ENCODE measurements at places on chromosomes 7 and 10. TPM values are rescaled to one million over a fixed set of nuclear protein-coding genes. Genes with fewer than 3 reads are reported as not detected.
A peak's percentile ranks its signal among the peaks of the same experiment; 100 is the strongest.

The ADCK2 gene
- 20.2 TPM for total RNA-seq

DNA sequence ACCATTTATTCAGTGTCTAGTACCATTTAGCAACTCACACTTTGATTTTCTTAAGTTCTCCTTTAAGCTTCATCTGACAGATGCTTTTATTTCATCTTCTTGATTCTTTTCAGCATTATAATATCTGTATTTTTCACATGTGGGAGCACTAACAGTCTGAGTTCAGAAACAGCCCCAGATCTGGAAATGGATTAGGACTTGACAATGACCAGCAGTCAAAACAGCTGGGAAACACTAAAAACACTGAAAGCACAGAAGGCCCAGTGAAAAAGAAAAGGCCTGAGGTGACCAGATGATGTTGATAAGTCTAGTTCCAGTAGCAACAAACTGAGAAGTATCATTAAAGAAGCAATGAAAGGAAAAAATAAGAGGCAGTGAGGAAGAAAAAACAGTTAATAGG is 304.7 kb upstream of the MYO3A start:
- no peak for ATAC-seq

The MYH16 gene
- total RNA-seq = not detected

DNA sequence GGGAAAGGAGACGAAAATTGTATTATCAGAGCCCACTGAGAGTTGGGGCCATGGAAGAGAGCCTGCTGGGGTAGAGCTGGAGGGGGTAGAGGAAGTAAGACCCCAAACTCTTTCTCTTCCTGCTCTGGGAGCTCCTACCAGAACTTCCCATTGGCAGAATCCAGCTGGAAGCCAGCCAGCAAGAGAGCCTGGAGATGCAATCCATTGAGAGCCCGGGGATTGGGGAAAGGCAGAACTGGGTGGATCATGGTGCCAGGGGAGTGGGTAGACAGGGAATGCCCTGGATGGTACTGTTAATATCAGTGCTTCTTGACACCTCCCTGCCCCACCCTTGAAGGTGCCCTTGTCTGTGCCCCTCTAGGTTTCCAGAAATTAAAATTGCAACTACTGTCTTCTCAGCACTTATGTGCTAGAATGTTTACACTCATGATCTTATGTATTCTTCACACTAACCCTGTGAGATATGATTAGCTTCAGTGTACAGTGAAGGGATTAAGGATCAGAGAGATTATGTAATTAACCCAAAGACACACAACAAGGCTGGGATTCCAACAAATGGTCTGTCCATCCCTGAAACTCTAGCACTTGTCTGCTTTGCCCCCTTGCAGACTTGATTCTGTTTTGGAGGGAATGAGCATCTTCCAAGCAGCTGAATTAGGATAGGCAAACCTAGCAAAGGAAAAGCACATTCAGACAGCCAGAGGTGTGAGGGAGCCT is 154.1 kb downstream of the C10orf105 start:
- ATAC-seq = no peak

The EGFR gene
- total RNA-seq = 101 TPM

- no peak for ATAC-seq
Observed at GRCh38 chr10:92901819-92902251, 53.5 kb downstream of the EXOC6 start.

- peak; percentile 22 for ATAC-seq
Observed at GRCh38 chr10:30818010-30818660, 188.6 kb upstream of the LYZL2 start.

DNA sequence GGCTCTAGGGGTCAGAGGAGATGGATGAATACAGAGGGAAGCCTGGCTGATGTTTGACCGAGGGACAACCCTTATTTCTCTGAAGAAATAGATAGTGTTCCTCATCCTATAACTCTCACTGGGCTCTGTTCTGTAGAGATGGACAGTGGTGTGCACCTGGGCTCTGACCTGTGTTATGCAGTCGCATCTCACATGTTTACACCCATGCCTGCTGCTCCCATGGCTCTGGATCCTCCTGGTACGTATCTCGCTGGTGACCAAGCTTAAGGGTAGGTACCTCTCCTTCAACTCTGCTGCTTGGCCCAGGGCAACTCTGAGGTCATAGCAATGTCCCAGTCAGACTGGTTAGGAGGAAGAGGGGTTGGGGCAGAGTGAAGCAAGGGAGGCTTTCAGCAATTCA is 42.8 kb downstream of the ADRA2A start:
- no peak for ATAC-seq

GRCh38 chr10:102449321-102450123 is 1.8 kb downstream of the C10orf95 start:
- ATAC-seq = peak; percentile 76

The VSTM4 gene
- 0.68 TPM for total RNA-seq

The MAT1A gene
- 0.48 TPM for total RNA-seq

- no peak for ATAC-seq
Observed at GRCh38 chr7:47239931-47240421, 341.9 kb downstream of the TNS3 start.

The SPDYE5 gene
- total RNA-seq = not detected

- no peak for ATAC-seq
Observed at GRCh38 chr10:44477046-44477425, 92.1 kb upstream of the CXCL12 start.

GRCh38 chr10:97612386-97612785 is 20.9 kb downstream of the MORN4 start:
- ATAC-seq = peak; percentile 85

GRCh38 chr10:130018265-130018664 is 54.2 kb upstream of the EBF3 start:
- ATAC-seq = no peak

DNA sequence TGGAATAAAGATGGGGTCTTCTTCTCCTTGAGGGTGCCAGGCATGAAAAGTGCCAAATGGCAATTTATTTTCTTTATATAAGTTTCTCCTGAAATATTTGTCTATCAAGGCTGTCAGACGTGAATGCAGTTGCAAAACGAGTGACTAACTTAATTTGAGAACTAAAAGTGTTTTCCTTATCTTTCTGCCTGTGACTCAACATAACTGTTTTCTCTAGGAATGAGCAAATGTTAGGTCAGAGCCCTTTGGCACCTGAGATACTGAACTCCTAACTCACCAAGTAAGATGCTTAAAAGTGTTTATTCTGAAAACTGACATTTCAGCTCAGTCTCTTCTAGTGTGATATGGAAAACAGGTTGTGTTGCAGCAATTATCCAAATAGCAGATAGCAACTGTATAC is 197.0 kb downstream of the STK31 start:
- ATAC-seq = no peak

DNA sequence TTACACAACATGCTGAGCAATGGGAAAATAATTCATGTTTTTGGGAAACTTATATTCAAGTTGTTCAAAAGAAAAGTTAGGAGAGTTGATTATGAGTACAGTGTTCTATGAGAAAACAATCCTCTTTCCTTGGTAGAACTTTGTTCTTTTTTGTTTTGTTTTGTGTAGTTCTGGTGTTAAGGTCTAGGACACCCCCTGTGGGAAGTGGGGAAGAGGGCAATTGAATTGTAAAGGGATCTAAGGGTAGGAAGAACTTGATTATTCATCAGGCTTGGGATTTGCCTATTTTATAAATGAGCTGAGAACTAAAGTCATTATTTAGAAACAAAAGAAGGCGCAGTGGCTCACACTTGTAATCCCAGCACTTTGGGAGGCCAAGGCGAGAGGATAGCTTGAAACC is 25.9 kb upstream of the CDK13 start:
- ATAC-seq = no peak

- ATAC-seq = no peak
Observed at GRCh38 chr10:21076381-21076780, 179.3 kb upstream of the NEBL start.

GRCh38 chr7:31023877-31024276 is 28.2 kb upstream of the ADCYAP1R1 start:
- no peak for ATAC-seq

DNA sequence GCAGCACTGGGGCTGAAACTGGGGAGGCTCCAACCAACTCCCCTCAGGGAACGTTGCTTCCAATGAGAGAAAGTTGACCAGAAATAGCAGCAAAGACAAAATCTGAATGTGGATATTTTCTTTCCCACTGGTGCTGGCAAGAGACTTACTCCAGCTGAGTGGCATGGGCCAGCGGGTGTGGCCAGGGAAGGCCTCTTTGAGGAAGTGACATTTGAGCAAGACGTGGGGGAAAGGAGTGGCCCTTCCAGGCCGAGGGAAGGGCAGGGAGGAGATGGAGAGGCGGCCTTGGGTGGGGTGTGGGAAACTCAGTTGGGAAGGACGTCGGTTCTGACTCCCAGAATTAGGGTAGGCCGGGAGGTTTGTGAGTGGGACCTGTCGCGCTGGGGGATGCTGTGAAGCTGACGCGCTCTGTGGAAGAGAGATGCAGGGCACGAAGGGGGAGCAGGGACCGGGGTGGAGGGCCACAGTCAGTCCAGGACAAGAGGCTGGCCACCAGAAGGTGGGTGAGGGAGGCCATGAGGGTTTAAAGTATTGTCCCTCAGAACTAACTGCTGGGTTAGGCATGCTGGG is 96.7 kb upstream of the IKZF1 start:
- no peak for ATAC-seq
